CD4-positive, alpha-beta T cell treated with Interferon gamma for 1 hour (primary cell): ENCODE measurements at places on chromosomes 2 and 18.

GRCh38 chr2:238790833-238791230 is 57.1 kb upstream of the TWIST2 start:
- DNase-seq, result no peak

- no peak for DNase-seq
Measured at GRCh38 chr18:76957384-76958355, 135.3 kb downstream of the ZNF236 start.

GRCh38 chr2:239546541-239546940 is 145.7 kb upstream of the HDAC4 start:
- DNase-seq, result no peak

- no peak for DNase-seq
Measured at GRCh38 chr2:204772546-204772945, 227.3 kb downstream of the PARD3B start.

DNA sequence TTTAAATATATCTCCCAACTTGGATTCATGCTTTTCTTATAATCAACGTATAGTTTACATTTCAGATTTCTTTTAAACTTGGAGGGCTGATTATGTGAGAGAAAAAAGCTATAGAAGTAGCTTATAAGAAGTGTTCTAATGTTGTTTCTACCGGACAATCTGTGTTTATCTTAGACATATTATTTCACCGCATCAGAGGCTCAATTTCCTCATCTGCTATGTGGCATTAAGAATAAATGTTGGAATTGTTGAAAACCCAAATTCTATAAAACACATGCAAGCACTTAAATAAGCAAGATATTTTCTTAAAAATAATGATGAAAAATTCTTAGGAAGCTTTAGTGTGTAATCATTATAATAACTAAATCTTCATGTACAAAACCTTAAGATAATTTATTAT is 407.9 kb downstream of the HRH4 start:
- no peak for DNase-seq

GRCh38 chr2:233853883-233854240 is 473 bp downstream of the HJURP start:
- no peak for DNase-seq

- no peak for DNase-seq
Measured at GRCh38 chr2:121532894-121533293, 2.2 kb downstream of the RNU4ATAC start.

- no peak for DNase-seq
Measured at GRCh38 chr2:233799716-233800115, 21.6 kb downstream of the MROH2A start.

GRCh38 chr2:236768393-236769140 is 198.9 kb downstream of the ACKR3 start:
- no peak for DNase-seq
